DMS 273 treated with DMSO at 0.1 percent for 48 hours (cell line): ENCODE measurements at places on chromosomes 13 and 19.

- no peak for DNase-seq
Measured at GRCh38 chr19:14761607-14762006, 16.8 kb downstream of the ADGRE2 start.

- no peak for DNase-seq
Measured at GRCh38 chr13:110237875-110238817, 68.8 kb downstream of the COL4A1 start.

DNA sequence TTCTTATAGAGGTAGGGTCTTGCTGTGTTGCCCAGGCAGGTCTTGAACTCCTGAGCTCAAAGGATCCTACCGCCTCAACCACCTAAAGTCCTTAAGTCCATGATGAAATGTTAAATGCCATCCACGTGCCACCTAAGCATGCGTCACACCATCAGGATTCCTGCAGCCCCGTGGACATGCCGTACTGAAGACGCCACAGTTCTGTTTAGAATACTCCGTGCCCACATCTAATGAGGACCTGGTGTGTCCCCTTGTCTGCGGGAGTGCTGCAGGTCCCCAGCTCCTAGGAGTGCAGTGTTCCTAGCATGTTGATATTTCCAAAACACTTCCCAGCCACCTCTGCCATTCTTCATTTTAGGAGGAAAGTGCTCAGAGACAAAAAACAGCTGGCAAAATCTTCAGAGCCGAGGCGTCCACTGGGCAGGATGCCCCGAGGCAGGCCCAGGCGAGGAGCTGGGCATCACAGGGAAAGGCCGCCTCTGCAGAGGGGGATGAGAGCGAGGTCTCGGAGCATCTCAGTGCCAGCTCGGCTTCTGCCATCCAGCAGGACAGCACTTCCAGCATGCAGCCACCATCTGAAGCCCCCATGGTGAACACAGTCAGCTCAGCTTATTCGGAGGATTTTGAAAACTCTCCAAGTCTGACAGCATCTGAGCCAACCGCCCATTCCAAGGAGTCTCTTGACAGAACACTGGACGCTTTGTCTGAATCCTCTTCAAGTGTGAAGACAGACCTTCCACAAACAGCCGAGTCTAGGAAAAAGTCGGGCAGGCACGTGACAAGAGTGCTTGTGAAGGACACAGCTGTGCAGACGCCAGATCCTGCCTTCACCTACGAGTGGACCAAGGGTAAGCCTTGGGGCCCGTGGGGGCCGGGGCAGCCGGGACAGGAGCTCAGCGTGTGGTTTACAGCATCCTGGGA lies 13.2 kb downstream of the C19orf44 start:
- DNase-seq: no peak

DNA sequence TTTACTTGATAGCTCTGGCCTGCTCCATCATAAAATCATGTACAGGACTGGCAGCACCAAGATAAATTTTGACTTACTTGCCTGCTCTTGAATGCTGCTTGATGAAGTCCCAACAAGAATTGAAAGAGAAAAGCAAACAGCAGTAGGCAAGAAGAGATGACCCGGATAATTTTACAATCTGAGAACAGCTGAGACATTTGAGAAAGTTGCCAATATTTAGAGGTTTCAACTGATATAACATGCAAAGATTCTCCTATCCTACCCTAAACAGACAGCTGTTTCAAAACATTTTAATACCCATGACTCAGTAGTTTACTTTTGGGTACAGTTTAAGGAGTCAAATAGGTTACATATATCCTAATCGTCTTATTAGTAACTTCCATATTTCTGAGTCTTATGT lies 5.9 kb downstream of the FRY start:
- DNase-seq: no peak

DNA sequence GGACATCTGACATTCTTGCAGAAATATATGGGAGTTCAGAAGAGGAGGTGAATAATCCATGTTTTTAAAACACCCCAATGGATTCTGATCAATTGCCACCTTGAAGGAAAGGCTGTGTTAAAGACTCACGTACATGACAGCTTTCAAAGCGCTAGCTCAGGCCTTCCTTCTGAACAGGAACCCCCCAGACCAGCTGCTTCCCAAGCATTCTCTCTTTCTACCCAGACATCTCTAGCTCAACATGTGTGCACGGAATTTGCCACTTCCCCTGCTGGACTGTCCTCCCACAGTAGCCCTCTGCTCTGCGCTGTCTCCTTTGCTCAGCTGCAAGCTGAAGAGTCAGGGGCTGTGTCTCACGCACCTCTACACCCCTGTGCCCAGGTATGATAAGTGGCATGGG lies 54.5 kb downstream of the STK24 start:
- no peak for DNase-seq

DNA sequence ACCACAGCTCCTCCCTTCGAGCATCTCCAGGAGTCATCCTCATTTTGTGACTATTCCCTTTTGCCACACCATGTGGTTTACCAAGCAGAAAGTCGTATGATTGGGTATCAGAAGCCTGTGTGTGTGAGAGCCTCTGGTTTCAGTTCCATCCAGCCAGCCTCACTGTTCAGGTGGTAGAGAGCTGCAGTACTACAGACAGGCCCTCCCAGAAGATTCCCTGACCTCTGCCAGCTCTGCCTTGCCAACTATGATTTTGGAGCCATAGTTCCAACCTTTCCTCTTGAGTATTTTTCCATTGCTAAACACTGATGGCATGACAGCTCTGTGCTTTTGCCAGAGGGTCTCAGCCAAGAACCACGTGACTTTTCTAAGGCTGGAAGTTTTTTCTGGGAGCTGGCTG lies 82.5 kb downstream of the DHRS12 start:
- DNase-seq: no peak

- DNase-seq: no peak
Measured at GRCh38 chr13:58376775-58377174, 745.2 kb downstream of the PCDH17 start.

- DNase-seq: no peak
Measured at GRCh38 chr19:6730153-6730804, 7.1 kb downstream of the GPR108 start.

GRCh38 chr13:39888865-39889810 lies 233.7 kb downstream of the COG6 start:
- no peak for DNase-seq
